ENCODE measurements at places on chromosomes 16 and 17.

GRCh38 chr16:3548445-3548844, 28.8 kb downstream of the NLRC3 start:
- no peak for DNase-seq

DNA sequence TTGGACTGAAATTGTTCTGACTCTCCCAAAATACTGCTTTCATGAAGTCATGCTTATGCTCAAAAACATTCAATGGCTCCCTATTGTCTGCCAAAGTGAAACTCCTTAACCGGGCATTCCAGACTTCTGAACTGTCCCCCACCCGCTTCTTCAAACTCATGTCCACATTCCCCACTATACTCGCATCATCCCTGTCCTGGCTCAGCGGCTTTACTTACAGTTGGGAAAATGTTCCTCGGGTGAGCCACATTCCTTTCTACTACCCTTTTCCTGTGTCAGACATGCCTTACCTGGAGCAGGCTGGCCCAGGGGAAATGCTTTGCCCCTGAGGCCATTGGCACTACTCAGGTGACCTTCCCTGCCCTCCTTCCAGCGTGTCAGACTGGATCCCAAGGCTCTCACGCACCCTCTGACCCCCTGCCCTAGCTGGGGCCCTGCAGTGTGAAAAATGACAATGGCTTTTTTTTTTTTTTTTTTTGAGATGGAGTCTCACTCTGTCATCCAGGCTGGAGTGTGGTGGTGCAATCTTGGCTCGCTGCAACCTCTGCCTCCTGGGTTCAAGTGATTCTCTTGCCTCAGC, 5.3 kb downstream of the CYGB start:
- DNase-seq = peak; percentile 38

- DNase-seq = no peak
These were observed 868.4 kb upstream of the SOX9 start for GRCh38 chr17:71252436-71252835.

- DNase-seq = no peak
These were observed 41.9 kb upstream of the ENDOV start for GRCh38 chr17:80372922-80373570.

GRCh38 chr16:1769402-1770300, 1.7 kb downstream of the NME3 start:
- DNase-seq = no peak

DNA sequence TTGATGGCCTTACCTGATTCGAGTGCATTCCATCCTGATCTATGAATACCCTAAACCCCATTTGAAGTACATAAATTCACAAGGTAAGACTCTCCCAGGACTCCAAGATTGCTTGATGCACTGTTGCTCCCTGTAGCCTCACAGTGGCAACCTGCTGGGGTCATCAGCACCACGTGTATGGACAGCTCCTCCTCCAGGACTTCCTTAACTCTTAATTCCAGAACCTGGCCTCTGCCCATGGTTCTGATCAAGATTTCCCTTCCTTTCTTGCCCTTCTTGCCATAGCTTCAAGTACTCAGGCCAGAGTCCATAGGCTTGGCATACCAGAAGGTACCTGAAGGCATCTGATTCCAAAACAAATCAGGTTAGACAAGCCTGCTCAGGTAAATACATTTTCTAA, 34.0 kb upstream of the NLK start:
- peak; percentile 51 for DNase-seq

- no peak for DNase-seq
These were observed 51.4 kb downstream of the ZDHHC7 start for GRCh38 chr16:84959784-84960417.

- DNase-seq = no peak
These were observed 612.3 kb upstream of the EEF2KMT start for GRCh38 chr16:5709889-5710288.

- DNase-seq = no peak
These were observed 83.8 kb upstream of the FAM20A start for GRCh38 chr17:68684949-68685357.

DNA sequence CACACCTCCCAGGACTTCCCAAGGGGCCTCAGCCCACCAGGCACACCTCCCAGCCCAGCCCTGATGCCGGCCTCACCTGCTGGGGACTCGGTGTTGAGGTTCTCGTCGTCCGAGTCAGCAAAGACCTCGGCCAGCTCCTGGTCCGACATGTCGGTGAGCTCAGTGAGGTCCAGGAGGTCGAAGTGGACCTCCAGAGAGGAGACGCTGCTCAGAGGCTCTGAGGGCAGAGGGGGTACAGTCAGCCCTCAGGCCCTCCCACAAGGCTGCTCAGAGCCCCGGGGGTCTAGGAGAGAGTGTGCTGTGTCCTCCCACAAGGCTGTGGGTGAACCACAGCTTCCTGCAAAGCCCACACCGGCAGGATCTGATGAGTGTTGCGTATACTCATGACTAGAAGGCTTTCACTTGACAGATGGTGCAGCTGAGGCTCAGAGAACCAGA, 10.5 kb downstream of the DBNDD1 start:
- DNase-seq = peak; percentile 45

DNA sequence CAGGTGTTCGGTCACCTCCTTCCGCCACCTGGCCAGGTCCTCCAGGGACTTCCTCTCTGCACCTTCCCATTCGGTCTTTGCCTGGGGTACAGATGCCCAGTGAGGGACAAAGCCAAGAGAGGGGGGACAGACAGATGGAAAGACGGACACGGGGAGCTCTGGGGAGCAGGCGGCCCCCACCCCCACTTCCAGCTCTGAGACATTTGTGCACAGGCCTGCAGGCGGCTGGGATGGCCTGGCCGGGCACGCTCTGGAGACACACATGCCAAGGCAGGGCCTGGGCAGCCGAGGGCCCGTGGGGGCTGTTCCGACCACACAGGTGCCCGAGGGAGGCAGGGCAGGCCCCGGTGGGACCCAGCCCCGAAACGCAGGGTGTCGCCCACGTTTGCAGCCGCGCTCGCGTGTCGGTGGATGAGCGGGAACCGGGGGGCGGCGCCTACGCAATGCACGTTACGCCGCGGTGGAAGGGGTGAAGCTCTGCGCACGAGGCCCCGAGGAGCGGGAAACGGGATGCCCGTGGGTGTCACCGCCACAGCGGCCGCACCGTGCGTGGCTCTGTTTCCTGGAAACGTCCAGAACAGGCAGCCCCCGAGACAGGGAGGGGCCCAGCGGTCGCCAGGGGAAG, 6.0 kb downstream of the PERCC1 start:
- DNase-seq = no peak

DNA sequence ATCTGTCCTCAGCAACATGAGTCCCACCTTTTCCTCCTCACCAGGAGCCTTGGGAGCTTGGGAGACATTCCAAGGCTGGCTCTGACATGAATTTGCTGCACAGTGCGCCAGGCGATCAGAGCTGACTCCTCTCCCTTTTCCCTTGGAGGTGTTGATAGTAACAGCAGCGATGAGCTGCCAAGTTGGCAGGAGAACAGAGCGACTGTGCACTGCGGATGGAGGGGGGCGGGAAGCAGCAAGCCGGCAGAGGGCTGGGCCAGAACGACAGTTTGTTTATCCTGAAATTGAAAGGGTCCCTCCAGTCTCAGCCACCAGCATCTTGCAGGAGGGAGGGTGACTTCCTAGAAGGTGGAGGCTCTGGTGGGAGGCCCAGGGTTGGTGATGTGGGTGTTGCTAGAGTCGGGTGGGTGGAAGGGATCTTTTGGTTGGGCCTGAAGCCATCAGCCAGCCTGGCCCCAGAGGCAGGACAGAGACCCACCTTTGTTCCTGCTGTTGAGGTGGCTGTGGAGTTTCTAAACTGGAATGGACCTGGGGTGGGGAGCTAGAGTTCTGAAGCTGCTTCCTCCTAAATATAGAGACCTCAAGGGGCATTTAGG, 22.5 kb upstream of the DYNLL2 start:
- DNase-seq = no peak

- DNase-seq = no peak
These were observed 9.7 kb downstream of the NUPR1 start for GRCh38 chr16:28529124-28529523.

DNA sequence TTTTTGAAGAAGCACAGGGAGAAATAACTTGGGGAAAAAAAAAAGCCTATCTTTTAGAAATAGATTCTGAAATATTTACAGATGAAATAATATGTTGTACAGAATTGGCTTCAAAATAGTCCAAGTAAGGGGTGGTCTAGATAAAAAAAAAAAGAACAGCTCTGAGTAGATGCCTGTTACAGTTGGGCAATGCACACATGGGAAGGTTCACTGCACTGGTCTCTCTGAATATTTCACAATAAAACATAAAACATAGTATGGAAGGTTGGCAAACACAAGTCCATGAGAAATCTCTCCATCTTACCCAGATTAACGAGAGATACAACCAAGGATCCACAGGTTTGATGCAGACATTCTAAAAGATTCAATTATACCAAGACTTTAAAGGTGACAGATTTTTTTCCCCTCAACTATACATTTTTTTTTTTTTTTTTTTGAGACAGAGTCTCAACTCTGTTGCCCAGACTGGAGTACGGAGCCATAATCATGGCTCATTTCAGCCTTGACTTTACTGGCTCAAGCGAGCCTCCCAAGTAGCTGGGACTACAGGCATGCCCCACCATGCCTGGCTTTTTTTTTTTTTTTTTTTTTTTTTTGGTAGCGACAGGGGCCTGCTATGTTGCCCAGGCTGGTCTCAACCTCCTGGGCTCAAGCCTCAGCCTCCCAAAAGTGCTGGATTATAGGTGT, 58.0 kb downstream of the KANSL1 start:
- DNase-seq = no peak

DNA sequence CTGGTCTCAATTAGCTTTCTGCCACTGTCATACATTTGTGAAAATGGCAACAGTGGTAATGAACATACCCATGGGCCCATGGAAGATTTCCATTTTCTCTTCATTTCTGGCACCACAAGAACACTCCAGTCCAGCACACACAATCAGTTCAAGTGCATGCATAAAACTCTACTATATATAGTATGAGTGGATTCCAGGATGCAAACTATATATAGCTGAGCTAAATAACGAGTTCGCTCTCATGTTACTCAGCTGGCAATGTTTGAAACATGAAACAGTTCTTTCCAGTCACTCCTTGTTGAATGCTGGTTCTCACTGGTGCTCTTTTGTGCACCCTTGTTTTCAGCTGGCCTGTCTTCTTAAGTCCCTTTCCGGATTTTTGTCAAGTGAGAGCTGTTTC, 75.2 kb upstream of the DHX40 start:
- no peak for DNase-seq

GRCh38 chr17:80937462-80938381, 53.9 kb upstream of the CHMP6 start:
- no peak for DNase-seq

DNA sequence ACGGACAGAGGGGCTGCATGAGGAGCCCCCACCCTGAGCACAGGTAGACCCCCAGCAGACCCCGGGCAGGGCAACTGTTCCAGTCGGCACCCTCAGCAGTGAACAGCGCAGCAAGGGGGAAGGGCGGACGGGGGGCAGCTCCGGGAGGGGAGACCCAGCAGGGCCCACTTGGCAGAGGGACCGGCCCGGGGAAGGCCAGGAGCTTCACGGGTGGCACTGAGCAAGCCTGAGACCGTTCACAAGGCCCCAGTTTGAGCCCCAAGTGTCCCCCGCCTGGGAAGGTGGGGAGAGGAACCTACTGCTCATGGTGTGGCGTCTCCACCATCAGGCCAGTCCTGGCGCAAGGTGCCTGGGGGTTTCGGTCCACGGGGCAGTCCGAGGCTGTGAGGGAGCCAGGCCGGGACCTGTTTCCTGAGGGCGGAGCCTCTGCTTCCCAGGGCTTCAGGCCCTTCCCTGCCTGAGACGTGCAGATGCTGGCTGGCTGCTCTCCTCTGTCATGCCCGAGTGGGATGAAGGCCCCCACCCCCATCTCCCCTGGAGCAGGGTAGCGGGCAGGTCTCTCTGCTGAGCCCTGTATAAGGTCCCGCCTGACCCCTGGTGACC, 54.4 kb upstream of the GNG13 start:
- no peak for DNase-seq

GRCh38 chr17:12907477-12907876, 110.3 kb downstream of the ELAC2 start:
- DNase-seq = no peak

GRCh38 chr17:71440513-71440912, 680.3 kb upstream of the SOX9 start:
- DNase-seq = no peak

DNA sequence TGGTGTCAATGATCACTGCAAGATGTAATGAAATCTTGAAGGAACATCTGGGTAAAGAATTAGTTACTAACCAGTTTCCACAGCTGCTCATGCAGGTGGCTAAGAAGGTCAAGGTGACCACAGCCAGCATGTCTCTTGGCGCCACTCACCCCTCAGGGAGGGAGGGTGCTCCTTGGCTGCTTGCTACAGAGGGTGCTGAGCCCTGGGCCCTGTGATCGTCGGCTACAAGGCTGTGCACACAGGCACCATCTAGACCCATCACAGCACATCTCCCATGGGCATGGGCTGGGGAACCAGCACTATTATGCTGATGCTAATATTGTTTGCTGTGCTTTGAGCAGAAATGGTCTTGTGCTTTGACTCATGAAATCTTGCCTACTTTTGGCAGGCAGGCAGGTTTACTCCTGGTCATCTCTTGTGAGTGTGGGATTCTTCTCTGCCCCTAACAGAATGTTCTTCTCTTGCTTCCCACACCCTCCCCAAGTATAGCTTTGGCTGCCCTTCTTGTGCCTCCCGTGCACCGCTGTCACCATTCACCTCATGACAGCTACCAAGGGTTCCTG, 36.4 kb downstream of the TXNDC11 start:
- DNase-seq = no peak

GRCh38 chr17:48440669-48441068, 10.7 kb upstream of the SKAP1 start:
- no peak for DNase-seq

DNA sequence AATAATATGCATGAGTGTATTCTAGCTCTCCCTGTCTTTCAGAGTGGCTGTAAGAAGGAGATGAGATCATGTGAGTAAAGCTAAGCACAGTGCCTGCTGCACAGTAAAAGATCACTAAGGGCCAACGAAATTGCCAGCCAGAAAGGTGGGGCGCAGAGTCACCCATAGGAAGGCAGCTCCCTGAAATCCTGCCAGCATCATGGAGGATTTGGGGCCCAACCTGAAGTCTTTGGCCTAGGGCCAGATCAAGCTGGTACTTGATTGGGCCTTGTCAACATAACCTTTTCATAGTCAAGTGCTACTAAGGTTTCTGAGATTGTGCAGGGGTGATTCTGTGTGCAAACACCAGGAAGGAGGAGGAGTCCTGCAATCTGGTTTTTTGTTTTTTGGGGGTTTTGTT, 16.5 kb downstream of the SCNN1B start:
- DNase-seq = no peak

- DNase-seq = no peak
These were observed 4.1 kb upstream of the TGFB1I1 start for GRCh38 chr16:31467858-31468257.

DNA sequence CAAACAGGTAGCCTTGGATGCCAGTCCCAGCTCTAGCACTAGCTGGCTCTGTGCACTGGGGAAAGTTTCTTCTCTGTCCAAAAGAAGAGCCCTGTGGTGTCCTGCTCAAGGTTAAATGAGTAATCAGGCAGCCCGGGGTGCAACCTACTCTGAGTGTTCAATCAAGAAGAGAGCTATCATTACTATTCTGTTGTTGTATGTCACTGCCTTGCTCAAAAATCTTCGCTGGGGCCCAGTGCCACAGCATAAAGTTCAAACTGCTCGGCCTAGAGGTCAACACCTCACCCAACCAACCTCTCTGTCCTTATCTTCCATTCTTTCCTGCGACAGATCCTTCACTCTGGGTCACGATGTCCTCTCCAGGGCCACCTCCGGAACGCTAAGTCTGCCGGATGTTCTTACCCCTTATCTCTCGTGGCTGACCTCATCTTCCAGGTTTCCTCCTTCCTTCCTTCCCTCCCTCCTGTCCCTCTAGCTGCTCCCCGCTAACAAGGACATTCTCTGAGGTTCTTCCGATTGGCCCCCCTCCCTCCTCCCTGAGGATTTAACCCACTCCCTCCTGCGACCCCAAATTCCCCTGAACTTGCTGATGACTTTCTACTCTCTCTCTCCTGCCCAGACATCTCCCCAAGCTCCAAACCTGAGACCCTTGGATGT, 4.4 kb downstream of the FDXR start:
- no peak for DNase-seq

Data from HT1080 (cell line).